Left lung (tissue), 14 donors: ENCODE measurements at places on chromosomes 2 and 18. TPM values are rescaled to one million over a fixed set of nuclear protein-coding genes. Genes with fewer than 3 reads are reported as not detected.

Gene IL1RL2
- total RNA-seq, result 2.5 TPM

Gene NPHP1
- total RNA-seq, result 5.6 TPM

Gene RESP18
- not detected for total RNA-seq

Gene EML6
- total RNA-seq, result 0.73 TPM

Gene MAP2
- 26.2 TPM for total RNA-seq

Gene CXXC1
- total RNA-seq, result 73.6 TPM

Gene OSR1
- total RNA-seq, result 20.5 TPM
